Colonic mucosa (tissue), 4 donors: ENCODE measurements at places on chromosomes 6 and 20.

DNA sequence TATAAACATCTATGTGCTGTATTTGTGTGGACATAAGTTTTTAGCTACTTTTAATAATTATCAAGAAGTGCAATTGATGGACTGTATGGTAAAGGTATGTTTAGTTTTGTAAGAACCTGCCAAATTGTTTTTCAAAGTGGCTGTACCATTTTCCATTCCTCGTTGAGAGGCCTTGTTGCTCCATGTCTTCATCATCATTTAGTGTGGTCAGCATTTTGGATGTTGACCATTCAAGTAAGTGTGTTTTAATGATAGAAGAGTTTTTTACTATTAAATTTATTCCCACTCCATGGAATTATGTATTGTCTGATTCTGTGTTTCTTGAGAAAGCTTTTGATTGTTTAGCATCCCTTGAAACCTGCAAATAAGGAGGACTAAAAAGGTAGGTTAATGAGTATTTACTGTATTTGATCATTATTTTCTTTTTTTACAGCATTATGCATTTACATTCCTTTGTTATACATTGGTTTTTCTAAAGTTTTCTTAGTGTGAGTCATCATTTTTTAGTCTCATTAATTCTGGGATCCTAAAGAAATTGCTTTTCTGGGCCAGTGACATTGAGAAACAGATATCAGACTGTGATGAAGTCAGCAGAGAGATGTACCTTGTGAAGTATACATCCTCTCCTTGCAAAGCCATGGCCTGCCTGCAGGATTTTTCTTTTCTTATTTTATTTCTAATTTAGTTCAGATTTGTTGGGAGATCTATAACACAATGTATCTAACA lies 312.8 kb upstream of the PTCHD4 start:
- no peaks in the 10 kb centered on the region for H3K4me1 ChIP-seq
- no peaks in the 10 kb centered on the region for H3K36me3 ChIP-seq
- no peaks in the 10 kb centered on the region for H3K27me3 ChIP-seq
- DNase-seq, result no peak
- no peak overlapping the region for H3K27ac ChIP-seq

- peak overlapping the region; percentile 83 for H3K4me3 ChIP-seq
- no peaks in the 10 kb centered on the region for H3K36me3 ChIP-seq
- peak; percentile 47 for DNase-seq
- no peaks in the 10 kb centered on the region for H3K27me3 ChIP-seq
- no peak overlapping the region for H3K27ac ChIP-seq
Observed at GRCh38 chr6:147509891-147510290, 1.4 kb downstream of the SAMD5 start.

- peaks cover 2% of the 10 kb centered on the region for H3K27me3 ChIP-seq
- DNase-seq, result no peak
- H3K4me3 ChIP-seq, result no peak overlapping the region
- H3K36me3 ChIP-seq, result no peaks in the 10 kb centered on the region
- H3K27ac ChIP-seq, result no peak overlapping the region
Observed at GRCh38 chr6:27507041-27507956, 34.4 kb upstream of the ZNF184 start.

DNA sequence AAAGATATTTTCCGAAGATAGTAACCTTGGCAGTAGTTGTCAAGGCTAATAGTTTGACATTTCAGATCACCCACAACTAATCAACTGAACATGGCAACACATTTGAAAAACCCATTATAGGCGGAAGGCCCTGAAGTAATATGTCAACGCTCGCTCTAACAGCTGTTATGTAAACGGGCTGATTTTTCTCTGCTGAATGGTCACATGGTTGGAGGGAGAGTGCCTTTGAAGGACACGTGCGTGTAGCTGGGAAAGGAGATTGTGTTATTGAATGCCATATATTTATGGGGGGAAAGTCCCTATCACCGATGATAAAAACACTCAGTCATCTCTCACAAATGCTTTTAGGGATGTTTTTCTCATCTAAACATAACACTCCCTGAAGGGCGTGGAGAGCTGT lies 160.0 kb upstream of the RALGAPA2 start:
- no peaks in the 10 kb centered on the region for H3K36me3 ChIP-seq
- no peaks in the 10 kb centered on the region for H3K4me1 ChIP-seq
- no peak overlapping the region for H3K4me3 ChIP-seq
- H3K27me3 ChIP-seq, result no peaks in the 10 kb centered on the region

- no peak overlapping the region for H3K4me3 ChIP-seq
- H3K27ac ChIP-seq, result no peak overlapping the region
- H3K36me3 ChIP-seq, result no peaks in the 10 kb centered on the region
- no peak for DNase-seq
- no peaks in the 10 kb centered on the region for H3K27me3 ChIP-seq
Observed at GRCh38 chr6:70151616-70152015, 151.3 kb downstream of the COL9A1 start.

GRCh38 chr6:163289447-163289846 lies 125.1 kb upstream of the QKI start:
- no peaks in the 10 kb centered on the region for H3K27me3 ChIP-seq
- H3K27ac ChIP-seq, result no peak overlapping the region
- no peak for DNase-seq

DNA sequence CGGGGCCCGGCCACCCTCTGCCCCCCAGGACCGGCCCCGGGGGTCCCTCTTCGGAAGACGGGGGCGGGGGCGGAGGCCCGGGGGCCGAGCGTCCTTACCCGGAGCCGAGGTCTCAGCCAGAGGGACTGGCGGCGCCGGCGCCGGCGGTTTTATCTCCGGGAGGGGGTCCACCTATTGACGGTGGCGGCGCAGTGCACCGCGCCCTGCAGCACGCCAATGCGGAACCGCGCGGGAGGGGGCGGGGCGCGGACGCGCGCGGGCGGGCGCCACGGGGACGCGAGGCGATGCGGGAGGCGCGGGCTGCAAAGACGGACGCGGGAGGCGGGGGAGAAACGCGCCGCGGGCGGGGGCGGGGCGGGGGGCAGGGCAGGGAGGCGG lies at the start of gene EEF1A2:
EEF1A2 (minus strand) TSS at position 124 of the 378 bp plus-strand sequence. CDS start 1,320 bp downstream, outside the sequence.
- peaks cover 3% of the 10 kb centered on the region for H3K4me1 ChIP-seq
- H3K27me3 ChIP-seq, result peaks cover 49% of the 10 kb centered on the region
- H3K4me3 ChIP-seq, result no peak within 1 kb of the TSS
- no peaks in the 10 kb centered on the region for H3K36me3 ChIP-seq

DNA sequence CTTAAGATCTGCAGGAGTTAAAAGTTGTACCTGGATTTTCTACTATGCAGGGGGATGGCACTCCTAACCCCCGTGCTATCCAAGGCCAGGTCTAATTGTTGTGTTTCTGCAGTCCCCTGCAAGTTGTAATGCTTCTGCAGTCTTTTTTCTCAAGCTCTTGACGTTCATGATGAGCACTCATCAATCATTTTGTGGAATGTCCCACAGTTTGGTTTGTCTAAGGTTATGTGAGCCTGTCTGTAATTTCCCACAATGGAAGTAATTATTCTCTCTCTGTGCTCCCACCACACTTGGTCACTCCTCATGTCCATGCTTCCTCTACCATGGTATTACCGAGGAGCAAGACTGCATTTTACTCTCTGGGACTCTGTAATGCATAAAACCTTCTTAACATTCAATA lies 107.6 kb upstream of the SSTR4 start:
- H3K4me1 ChIP-seq, result no peaks in the 10 kb centered on the region
- DNase-seq, result no peak
- H3K27me3 ChIP-seq, result no peaks in the 10 kb centered on the region

GRCh38 chr20:10427060-10427692 lies 6.8 kb downstream of the MKKS start:
- H3K27me3 ChIP-seq, result no peaks in the 10 kb centered on the region
- H3K27ac ChIP-seq, result no peak overlapping the region
- peak; percentile 50 for DNase-seq
- H3K4me1 ChIP-seq, result peaks cover 3% of the 10 kb centered on the region
- H3K36me3 ChIP-seq, result no peaks in the 10 kb centered on the region

- no peaks in the 10 kb centered on the region for H3K4me1 ChIP-seq
- DNase-seq, result no peak
- no peaks in the 10 kb centered on the region for H3K36me3 ChIP-seq
- H3K4me3 ChIP-seq, result no peak overlapping the region
Observed at GRCh38 chr6:24981386-24981760, 45.6 kb upstream of the RIPOR2 start.

DNA sequence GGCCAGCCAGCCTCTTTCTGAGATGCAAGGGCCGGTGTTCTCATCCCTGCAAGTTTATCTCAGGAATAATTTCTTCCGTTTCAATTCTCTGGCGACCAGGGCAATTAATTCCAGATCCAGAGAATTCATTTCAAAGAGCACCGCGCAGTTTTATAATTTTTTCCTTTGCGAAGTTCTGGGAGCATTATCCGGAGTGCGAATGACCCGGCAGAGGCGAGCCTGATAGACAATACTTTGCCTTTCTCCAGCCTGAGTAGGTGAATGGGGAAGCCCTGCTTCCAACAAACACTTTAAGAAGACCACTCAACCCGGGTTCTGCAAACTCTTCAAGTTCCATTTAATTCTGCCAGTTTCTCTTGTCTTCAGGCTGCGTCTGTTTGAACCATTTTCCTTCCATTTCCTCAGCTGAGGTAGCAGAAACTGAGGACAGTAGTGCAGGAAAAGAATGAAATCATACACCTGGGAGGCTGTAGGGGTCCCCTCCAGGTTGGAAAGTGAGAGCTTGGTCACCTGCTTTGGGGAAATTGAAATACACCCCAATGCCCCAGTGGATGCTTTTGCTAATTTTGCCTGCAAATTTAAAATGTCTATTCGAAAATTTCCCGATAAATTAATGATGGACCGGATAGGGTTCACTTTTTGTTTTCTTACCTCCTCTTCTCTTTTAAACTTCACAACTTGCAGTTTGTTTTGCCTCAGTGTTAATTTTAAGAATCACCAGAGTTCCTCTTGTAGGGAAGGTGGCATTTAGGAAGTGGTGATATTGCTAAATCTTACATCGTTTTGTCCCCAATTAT lies 1.1 kb downstream of the VGLL2 start:
- DNase-seq, result no peak
- no peak overlapping the region for H3K27ac ChIP-seq
- H3K36me3 ChIP-seq, result no peaks in the 10 kb centered on the region

DNA sequence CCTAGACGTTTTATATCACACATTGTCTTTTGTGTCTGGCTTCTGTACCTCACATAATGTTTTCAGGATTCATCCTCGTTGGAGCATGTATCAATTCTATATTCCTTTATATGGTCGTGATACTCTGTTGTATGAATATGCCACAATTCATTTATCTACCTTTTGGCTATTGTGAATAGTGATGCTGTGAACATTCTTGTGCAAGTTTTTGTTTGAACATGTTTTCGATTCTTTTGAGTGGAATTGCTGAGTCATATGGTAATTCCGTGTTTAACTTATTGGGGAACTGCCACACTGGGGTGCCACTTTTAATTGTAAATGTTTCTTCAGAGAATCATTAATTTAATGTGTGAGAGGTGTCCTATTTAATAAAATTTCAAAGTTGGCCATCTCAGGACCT lies 101.2 kb downstream of the SLC35B3 start:
- H3K27ac ChIP-seq, result no peak overlapping the region
- H3K36me3 ChIP-seq, result no peaks in the 10 kb centered on the region
- no peak for DNase-seq
- no peaks in the 10 kb centered on the region for H3K4me1 ChIP-seq
- H3K27me3 ChIP-seq, result no peaks in the 10 kb centered on the region
- no peak overlapping the region for H3K4me3 ChIP-seq

GRCh38 chr20:41734506-41734945 lies 116.3 kb upstream of the CHD6 start:
- no peaks in the 10 kb centered on the region for H3K27me3 ChIP-seq
- H3K27ac ChIP-seq, result no peak overlapping the region
- H3K4me1 ChIP-seq, result no peaks in the 10 kb centered on the region
- peak; percentile 48 for DNase-seq
- no peak overlapping the region for H3K4me3 ChIP-seq

- H3K27ac ChIP-seq, result no peak overlapping the region
- H3K4me3 ChIP-seq, result no peak overlapping the region
- H3K36me3 ChIP-seq, result no peaks in the 10 kb centered on the region
- H3K4me1 ChIP-seq, result no peaks in the 10 kb centered on the region
- DNase-seq, result no peak
Observed at GRCh38 chr6:158472447-158472846, 87.4 kb upstream of the TMEM181 start.
